Brain (organoid and tissue), 16 donors: ENCODE measurements at places on chromosomes 12 and 14. TPM values are rescaled to one million over a fixed set of nuclear protein-coding genes. Genes with fewer than 3 reads are reported as not detected.

GRCh38 chr14:70027785-70028428, 148.7 kb downstream of the SMOC1 start:
- DNase-seq: peak; percentile 82

ASB2 gene
- 0.70 TPM for polyA plus RNA-seq

TAS2R7 gene
- not detected for polyA plus RNA-seq

DNA sequence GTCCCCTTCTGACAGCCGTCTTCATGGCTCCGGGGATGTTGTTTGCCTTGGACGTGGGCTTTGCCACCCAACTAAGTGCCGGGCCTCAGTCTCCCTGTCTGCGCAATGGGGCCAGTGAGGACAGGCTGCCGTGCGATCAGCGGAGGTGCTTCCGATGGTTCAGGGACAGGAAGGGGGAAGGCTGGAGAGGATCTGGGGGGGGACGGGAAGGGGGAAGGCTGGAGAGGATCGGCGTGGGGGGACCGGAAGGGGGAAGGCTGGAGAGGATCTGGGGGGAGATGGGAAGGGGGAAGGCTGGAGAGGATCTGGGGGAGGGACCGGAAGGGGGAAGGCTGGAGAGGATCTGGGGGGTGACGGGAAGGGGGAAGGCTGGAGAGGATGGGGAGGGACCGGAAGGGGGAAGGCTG, 3.4 kb downstream of the MMP17 start:
- DNase-seq: no peak

DNA sequence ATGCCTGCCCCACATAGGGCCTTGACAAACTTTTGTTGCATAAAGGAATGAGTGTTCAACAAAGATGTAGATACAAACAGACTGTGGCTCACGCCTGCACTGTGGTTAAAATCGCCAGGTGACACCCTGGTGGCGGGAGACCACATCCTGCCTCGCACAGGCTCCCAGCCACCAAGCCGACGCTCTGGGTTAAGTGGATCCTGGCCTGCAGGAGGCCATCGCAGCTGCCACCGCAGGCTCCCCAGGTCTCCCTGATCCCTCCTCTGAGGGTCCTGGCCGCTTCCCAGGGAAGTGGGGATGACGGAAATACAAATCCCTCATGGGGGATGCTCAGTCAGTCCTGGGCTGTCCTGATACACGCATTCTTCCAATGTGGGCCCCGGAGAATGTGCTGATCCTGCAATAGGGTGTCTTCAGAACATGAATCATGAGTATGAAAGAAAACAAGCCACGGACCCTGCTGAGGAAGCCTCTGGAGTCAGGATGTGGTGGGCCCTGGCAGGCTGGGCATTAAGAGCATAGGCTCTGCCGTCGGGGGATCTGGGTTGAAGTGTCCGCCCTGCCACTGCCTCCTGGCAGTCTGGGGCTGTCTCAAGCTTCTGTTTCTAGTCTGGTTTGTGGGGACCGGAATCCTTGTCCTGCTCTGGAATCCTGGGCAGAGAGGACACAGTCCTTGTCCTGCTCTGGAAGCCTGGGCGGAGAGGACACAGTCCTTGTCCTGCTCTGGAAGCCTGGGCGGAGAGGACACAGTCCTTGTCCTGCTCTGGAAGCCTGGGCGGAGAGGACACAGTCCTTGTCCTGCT, 53.5 kb upstream of the BEGAIN start:
- DNase-seq: no peak

KRT75 gene
- polyA plus RNA-seq: 0.14 TPM

- no peak for DNase-seq
These were observed 14.4 kb downstream of the PLEKHG7 start for GRCh38 chr12:92717202-92717601.

- DNase-seq: peak; percentile 7
These were observed 5.4 kb upstream of the RALGAPA1 start for GRCh38 chr14:35814371-35815005.
